ENCODE measurements at places on chromosomes 3 and 15. TPM values are rescaled to one million over a fixed set of nuclear protein-coding genes. Genes with fewer than 3 reads are reported as not detected.
A peak's percentile ranks its signal among the peaks of the same experiment; 100 is the strongest.

DNA sequence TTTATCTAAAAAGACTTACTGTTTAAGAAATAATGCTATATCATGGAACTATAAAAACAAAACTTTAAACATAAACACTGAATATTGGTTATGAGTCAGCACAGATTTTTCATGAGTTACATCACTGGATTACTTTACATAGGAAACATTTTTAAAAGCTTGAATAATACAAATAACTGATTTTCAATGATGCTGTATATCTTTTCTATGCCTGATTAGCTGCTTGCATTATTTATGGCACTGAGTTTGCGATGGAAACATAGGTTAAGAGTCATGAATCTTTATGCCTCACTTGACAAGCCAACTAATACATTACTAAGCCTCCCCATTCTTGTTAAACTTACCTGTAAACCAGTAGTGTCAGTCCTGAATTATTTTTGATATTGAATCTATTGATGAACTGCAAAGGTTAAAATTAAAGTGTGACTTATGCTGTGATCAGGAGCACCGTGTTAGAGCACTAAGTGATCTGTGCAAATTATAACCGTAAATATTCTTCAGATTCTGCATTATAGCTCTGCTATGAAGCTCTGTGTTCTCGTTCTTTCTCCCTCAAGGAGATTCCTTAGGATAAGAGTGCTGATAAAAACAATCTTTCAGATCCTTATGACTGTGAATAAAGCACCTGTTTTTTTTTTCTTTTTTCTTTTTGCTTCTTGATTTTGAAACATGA, 437.3 kb upstream of the BCHE start:
- DNase-seq: no peak

- no peak for DNase-seq
Observed at GRCh38 chr3:194201953-194202666, 66.2 kb downstream of the HES1 start.

The EDC3 gene
- 66.0 TPM for total RNA-seq

The LYZL4 gene
- not detected for total RNA-seq

GRCh38 chr3:159239059-159239458, 437.2 kb downstream of the MFSD1 start:
- no peak for DNase-seq

DNA sequence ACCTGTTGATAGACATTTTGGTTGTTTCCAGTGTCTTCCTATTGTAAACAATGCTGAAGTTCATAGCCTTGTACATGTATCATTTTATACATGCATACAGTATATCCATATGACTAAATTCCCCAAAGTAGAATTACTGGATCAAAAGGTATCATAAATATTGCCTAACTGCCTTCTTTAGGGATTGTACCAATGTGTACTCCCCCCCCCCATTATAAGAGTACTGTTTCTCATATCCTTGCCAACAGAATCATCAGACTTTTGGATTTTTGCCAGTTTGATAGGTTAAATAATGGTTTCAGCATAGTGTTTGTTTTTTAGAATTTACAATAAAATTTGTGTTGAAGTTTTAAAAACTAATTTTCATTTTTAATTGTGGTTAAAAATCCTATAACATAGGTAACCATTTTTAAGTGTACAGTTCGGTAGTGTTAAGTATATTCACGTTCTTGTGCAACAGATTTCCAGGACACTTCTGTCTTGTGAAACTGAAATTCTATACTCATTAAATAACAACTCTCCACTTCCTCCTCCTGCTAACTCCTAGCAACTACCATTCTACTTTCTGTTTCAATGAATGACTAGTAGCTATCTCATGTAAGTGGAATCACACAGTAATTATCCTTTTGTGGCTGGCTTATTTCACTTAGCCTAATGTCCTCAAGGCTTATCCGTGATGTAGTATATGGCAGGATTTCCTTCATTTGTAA, 30.8 kb upstream of the MAP3K13 start:
- DNase-seq: no peak

GRCh38 chr3:188432802-188433520, 279.0 kb downstream of the LPP start:
- DNase-seq: no peak

DNA sequence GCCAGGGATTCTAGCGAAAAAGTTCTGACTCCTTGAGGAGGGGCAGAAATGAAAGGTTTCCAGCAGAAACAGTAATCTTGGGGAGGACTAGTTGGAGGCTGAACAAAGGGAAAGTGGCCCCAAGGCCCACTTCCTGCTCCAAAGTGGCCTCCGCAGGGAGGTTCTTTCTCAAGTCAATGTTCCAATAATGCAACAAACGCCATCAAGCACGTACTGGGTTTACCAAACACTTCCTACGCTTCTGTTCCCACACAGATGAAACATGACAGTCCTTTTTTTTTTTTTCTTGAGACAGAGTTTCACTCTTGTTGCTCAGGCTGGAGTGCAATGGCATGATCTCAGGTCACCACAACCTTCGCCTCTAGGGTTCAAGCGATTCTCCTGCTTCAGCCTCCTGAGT, 9.6 kb upstream of the RCCD1 start:
- no peak for DNase-seq

DNA sequence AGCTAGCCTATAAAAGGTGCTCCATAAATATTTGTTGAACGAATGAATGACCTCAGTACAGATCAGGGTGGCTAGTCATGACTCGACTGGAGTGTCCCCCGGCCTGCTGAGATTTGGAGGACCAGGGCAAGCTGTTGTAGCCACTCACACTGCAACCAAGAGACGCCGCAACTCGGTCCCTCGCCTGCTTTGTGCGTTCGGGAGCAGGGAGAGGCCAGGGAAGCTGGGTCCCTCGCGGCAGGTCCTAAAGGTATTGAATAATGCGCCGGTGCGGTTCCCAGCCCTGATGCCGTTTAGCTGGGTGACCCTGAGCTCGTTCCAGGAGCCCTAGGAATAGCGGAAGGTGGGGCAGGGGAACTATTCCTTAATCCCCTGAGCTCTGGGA, 1.8 kb downstream of the IGDCC4 start:
- peak; percentile 47 for DNase-seq

The GPR87 gene
- not detected for total RNA-seq

Data from glutamatergic neuron (in vitro differentiated cells).